ENCODE measurements at places on chromosomes 16 and 17.

DNA sequence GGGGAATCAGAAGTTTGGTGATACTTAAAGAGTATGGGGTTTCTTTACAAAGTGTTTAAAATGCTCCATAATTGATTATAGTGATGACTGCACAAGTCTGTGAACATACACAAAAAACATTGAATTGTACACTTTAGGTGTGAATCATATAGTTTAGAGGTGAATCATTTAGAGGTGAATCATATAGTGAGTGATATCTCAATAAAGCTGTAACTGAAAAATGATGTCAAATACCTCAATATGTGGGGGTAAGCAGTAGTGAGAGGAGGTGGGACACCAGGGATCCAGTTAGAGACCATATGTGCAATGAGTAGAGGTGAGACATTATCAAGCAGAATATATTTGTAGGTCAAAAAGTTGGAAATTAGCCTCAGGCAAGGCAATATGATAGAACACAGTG is 264.5 kb downstream of the PMP22 start:
- DNase-seq, result no peak

GRCh38 chr17:45722161-45722560 is 62.0 kb upstream of the CRHR1 start:
- DNase-seq, result no peak

DNA sequence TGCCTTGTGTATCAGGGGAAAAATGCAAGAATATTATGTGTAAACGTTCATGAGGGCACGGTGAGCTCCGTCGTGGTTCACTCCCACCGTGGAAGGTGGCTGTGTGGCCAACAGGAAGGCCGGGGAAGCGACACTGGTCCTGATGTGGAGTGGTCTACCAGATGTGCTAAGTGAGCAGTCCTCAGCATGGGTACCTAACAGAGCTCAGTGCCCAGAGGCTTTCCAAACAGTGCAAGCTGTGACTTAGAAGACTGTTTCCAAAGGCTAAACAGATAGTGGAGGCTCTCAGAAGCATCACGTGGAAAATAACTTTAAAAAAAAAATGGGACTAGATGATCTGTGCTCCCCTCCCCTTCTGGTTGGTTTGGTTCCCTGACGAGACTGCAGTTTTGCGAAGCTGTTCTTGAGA is 199.3 kb upstream of the CHMP6 start:
- no peak for DNase-seq

DNA sequence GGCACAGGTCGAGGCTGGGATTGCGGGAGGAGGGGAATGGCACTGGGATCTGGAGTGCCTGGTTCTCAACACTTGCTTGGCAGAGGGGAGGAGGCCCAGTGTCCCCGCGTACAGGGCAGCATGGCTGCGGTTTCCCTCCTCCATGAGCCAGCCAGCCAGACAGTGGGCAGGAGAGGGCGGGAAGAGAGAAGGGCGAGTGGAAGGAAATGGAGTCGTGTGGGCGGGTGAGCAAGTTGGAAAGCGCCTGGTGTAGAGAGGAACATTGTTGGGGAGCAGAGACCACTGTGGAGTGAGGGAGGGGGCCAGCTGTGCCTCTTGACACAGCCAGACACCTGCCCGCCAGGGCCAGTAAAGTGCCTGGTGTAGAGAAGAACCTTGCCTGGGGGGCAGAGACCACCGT is 130.5 kb downstream of the OR1D5 start:
- DNase-seq, result no peak

DNA sequence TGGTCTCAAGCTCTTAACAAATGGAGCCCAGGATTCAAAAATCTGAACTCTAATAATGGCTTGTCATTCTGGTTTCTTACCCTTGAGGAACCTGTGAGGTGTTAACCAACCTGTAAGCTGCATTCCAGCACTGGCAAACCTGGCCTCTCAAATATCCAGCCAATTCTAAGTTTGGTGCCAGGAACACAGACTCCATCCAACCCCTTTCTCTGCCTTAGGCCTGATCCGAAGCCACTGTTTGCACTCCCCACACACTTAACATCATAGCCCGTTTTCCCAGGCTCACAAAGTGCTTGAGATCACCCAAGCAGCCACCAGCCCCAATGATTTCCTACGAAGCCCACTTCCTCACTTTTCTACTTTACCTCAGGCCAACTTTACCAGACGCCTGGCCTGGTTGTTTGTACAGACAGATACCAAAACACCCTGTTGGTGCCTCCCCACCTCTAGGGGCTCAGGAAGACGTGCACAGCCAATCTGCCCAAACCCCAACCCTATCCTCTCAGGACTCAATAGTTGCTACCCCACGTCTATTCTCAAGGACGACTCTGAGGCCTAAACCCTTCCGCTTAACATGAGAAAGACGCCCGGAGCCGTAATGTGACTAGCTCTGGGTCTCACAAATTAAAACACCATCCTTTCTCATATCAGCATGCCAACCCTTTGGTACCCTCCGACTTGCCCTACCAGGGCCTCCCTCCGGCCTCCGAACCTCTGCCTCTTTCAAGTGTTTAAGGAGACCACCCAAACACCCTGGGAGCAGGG is 3.2 kb upstream of the PER1 start:
- DNase-seq, result no peak
